Stomach (tissue), 19 donors: ENCODE measurements at places on chromosomes 2 and 18. TPM values are rescaled to one million over a fixed set of nuclear protein-coding genes. Genes with fewer than 3 reads are reported as not detected.

LYG2 gene
- total RNA-seq = not detected

CDH2 gene
- 7.7 TPM for total RNA-seq

WIPF1 gene
- total RNA-seq = 35.9 TPM

C2orf76 gene
- not detected for total RNA-seq

DRC1 gene
- not detected for total RNA-seq

DOK6 gene
- total RNA-seq = not detected

DYNAP gene
- total RNA-seq = not detected

STARD6 gene
- total RNA-seq = not detected

KCNS3 gene
- 31.0 TPM for total RNA-seq

RAB6C gene
- not detected for total RNA-seq

GKN2 gene
- 181 TPM for total RNA-seq

RFX8 gene
- total RNA-seq = not detected

MRPL44 gene
- 1.2 TPM for total RNA-seq

SCYGR4 gene
- not detected for total RNA-seq

PFN4 gene
- total RNA-seq = not detected

RND3 gene
- total RNA-seq = 20.9 TPM

IL18RAP gene
- 4.0 TPM for total RNA-seq

DSC3 gene
- total RNA-seq = 1.2 TPM

SERPINB10 gene
- not detected for total RNA-seq

SERPINB13 gene
- not detected for total RNA-seq

DNPEP gene
- total RNA-seq = 44.2 TPM

KIAA2012 gene
- not detected for total RNA-seq

IL36B gene
- total RNA-seq = not detected

POLR1B gene
- 27.2 TPM for total RNA-seq

TMEM198 gene
- total RNA-seq = 2.7 TPM

GCC2 gene
- total RNA-seq = 76.9 TPM

LRRC30 gene
- total RNA-seq = not detected

MOCOS gene
- 4.1 TPM for total RNA-seq

GLS gene
- 353 TPM for total RNA-seq

CNOT9 gene
- 24.6 TPM for total RNA-seq

DPP4 gene
- total RNA-seq = 11.2 TPM

ASPRV1 gene
- total RNA-seq = 6.4 TPM

CYB5A gene
- total RNA-seq = 111 TPM

SMYD1 gene
- total RNA-seq = 13.4 TPM

DOCK10 gene
- total RNA-seq = 4.3 TPM

RPRM gene
- 5.0 TPM for total RNA-seq

SERPINB2 gene
- not detected for total RNA-seq

PLCL1 gene
- total RNA-seq = 17.1 TPM

CPSF3 gene
- total RNA-seq = 18.4 TPM

RAB17 gene
- 102 TPM for total RNA-seq

GPR75 gene
- total RNA-seq = 9.3 TPM

CD8B2 gene
- total RNA-seq = not detected

OTOS gene
- not detected for total RNA-seq
